Keratinocyte (primary cell): ENCODE measurements at places on chromosomes 5 and 9. TPM values are rescaled to one million over a fixed set of nuclear protein-coding genes. Genes with fewer than 3 reads are reported as not detected.

The GPSM1 gene
- polyA plus RNA-seq = 2.5 to 8.1 TPM (median 3.3 TPM) in 3 replicates

DNA sequence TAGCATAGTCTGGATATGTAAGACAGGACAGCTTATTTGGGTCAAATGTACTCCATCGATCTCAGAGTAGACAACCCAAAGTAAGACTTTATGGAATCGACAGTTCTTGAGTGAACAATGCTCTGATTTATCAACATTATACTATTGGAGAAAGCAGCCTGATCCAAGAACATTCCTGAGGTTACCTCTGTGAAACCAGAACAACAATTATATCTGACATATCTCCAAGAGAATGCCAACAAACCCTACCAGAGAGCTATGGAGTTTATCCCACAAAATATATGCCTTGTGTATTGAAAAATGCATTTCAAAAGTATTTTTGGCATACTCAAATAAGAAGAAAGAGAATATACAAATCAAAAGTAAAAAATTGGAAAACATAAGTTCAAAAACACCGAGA, 1985.9 kb downstream of the EFNA5 start:
- no peaks in the 10 kb centered on the region for H3K36me3 ChIP-seq
- H3K4me1 ChIP-seq = no peaks in the 10 kb centered on the region
- DNase-seq = no peak
- no peak overlapping the region for H3K4me3 ChIP-seq
- no peak overlapping the region for H3K27ac ChIP-seq

DNA sequence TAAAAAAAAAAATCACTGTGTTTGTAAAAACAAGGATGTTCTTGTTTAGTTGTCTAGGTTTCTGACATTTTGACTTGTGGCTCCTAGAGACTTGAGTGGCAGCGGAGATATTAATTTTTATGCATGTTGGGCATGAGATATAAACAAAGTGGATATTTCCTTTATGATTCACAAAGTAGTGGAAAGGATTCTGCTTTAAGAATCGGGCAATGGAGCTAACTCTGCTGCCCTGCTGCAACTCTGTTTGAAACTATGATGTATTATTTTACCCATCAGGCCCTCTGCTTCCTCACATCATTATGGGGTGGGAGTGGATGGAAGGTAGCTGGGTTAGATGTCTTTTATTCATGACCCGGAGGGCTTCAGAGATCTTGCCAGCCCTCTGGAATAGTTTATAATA, 94.1 kb upstream of the CD180 start:
- no peaks in the 10 kb centered on the region for H3K36me3 ChIP-seq
- H3K4me3 ChIP-seq = no peak overlapping the region
- H3K4me1 ChIP-seq = peaks cover 8% of the 10 kb centered on the region
- DNase-seq = no peak
- no peak overlapping the region for H3K27ac ChIP-seq

GRCh38 chr9:2567922-2568321, 53.7 kb upstream of the VLDLR start:
- no peak overlapping the region for H3K27ac ChIP-seq
- H3K36me3 ChIP-seq = no peaks in the 10 kb centered on the region
- peaks cover 9% of the 10 kb centered on the region for H3K4me1 ChIP-seq
- DNase-seq = no peak
